Fibroblast of the aortic adventitia (primary cell): ENCODE measurements at places on chromosomes 6 and 20.
A peak's percentile ranks its signal among the peaks of the same experiment; 100 is the strongest.

DNA sequence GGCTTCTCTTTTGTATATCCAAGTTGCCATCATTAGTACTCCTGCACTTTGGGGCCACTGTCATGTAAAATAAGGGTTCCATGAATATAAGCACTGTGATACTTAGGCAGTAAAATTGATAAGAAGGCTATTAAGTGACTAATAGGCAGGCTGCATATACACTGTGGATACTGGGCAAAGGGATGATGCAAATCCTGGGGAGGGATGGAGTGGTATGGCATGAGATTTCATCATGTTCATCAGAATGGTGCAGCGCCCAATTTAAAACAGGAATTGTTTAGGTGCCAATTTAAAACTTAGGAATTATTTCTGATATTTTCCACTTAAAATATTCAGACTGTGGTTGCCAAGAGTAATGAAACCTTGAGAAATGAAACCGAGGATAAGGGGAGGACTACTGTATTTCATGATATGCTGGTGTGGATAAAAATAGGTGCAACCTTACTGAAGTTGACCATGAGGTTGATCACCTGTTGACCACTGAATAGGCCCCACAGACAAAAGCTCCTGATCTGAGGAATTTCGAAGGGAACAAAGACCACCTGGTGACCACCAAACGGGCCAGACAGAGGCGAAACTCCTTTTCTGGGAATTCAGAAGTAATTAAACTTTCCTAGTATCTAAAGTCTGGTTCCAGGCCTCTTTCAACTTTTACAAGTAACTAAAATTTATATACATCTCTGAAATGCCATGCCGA is 4.9 kb upstream of the TRIM39 start:
- peak; percentile 65 for DNase-seq

GRCh38 chr6:75188221-75188925 is 17.5 kb downstream of the COL12A1 start:
- no peak for DNase-seq

DNA sequence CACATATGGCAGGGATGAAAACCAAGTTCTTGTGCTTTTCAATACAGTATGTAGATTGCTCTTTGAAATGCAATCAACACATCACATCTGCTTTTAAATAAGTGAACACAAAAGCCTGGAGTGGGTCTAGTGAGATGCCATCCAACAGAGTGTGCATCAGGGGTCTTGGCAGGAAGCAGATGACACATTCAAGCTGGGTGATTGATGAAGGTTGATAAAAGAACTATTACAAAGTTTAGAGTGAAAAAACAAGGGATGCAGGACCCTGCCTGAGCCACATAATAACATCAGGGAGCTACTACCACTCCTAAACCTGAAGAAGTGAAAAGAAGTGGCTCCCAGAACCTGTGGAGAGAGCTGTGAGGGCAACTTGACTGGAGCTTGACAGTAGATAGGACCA is 16.6 kb upstream of the PLCB1 start:
- no peak for DNase-seq

DNA sequence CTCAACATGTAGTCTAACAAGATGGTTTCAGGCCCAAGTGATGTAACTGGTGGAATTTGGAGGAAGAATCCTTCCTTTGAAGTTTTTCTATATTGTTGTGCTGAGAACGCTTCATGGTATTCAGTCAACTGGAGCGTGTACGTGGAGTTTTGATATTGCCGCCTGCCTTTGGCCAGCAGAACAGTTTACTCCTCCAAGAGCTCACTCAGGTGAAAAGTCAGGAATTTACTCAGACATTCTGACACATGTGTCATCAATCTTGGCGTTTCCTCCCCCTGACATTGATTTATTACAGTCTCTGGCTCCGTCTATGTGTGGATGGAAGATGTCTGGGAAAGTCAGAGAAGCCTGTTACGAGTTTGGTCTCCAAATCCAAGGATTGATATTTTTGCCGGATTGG is 19.0 kb upstream of the TGM2 start:
- no peak for DNase-seq

- DNase-seq = no peak
Observed at GRCh38 chr6:110390404-110390803, 25.0 kb downstream of the DDO start.

DNA sequence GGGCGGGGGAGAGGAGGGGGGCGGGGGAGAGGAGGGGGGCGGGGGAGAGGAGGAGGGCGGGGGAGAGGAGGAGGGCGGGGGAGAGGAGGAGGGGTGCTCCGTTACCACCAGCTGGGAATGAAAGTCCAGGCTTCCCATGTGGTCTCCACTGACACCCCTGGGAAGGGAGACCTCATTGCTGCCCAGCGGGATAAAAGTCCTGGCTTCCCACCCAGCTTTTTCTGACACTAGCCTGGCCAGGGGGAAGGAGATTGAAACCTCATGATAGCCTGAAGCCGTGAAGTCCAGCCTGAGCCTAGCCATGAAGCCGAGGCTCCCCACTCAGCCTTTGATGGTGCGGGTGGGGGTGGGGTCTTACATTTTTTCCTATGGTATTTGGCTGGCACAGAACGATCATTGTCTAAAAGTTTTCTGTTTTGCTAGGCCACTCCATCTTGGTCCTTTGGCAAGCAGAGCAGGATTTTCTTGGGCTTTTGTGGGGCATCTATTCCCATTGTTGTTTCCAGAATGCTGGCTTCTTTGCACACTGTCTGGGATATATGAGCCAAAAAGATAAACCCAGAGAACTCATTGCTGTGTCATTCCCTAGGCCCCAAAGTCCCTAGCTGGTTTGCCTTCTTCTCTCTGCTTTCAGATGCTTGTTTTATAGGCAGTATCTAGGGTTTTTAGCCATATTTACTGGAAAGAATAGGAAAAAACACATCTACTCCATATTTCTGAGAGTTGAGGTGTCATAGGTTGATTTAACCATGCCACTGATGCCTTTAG is 67.9 kb upstream of the RNF24 start:
- DNase-seq = peak; percentile 92

DNA sequence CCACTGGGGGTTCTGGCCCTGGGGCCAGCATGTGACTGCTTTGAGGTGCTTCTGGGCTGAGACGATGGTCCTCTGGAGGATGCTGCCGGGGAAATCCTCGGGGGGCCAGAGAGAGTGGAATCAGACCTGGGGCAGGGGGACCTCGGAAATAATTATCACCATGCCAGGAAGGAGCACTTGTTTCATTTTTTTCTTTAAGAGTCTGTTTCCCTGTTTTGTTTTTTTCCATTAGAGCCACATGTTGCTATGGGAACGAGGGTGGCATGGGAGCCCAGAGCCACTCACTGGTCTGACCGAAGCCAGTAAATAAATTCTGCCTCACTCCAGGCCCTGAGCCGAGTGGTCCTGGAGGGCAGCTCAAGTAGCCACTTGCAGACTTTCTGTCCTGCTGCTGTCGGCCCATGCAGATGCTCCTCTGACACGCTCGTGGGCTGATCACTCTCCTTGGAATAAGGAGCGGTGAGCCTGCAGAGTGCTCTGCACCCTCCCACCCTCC is 365.1 kb downstream of the ZFAND3 start:
- no peak for DNase-seq

GRCh38 chr6:21118216-21118780 is 475.3 kb upstream of the SOX4 start:
- DNase-seq = no peak

- no peak for DNase-seq
Observed at GRCh38 chr6:36933519-36933918, 21.0 kb upstream of the PI16 start.

DNA sequence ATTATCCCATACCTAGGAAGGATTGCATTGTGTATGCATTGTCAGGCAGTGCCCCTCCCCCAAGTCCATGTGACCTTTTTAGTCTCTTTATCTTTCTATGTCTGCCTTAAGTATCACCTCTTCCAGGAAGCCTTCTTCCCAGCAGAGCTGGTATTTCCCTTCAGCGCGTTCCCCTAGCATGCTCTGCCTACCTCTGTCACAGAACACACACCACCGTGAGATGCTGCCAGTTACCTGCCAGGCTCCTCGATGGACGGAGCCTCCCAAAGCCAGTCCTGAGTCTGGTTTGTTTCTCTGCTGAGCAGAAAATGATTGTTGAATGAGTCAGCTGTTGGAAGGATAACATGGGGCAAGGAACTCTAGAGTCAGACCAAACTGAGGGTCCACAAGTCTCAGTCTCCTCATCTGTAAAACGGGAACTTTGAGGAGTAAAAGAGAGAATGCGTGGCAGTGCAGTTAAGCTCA is 11.3 kb upstream of the ZNF335 start:
- no peak for DNase-seq

DNA sequence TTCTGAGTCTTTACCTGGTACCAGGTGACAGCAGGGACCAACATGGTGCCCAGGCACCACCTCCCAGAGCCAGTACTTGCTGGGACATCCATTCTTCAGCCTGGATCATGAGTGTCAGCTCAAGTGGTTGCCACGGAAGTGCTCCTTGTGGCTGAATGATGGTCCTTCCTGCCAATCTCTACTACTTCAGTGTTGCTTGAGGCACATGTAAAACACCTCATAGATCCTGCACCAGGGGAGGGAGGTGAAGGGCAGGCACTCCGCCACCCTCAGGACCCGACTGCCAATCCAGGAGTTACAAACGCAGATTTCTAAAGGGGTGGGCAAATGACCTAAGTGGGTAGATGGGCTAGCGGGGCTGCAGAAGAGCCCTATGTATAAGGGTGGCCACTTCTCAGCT is 226.0 kb downstream of the PREX1 start:
- no peak for DNase-seq
